ENCODE measurements at places on chromosomes 6 and 20.

DNA sequence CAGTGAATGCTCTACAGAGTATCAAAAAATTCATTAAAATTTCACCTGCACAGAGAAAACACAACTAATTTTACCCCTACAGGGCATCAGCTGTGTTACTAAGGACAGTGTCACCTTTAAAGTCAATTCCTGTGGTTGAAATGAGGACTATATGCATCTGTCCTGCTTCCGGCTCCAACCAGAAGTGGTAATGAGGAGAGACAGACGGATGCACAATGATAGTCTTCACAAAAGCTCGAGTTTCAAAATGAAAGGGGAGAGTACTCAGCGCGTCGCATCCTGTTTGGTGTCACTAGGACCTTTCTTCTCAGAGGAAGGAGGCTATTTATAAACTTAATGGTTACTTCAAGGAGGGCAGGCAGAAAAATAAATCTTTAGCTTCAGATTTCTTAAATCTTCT, 86.5 kb downstream of the LYRM4 start:
- DNase-seq: no peak

GRCh38 chr20:58070664-58071196, 157.7 kb downstream of the ANKRD60 start:
- DNase-seq: no peak

- no peak for DNase-seq
Measured at GRCh38 chr20:62027116-62027515, 38.6 kb downstream of the TAF4 start.

GRCh38 chr6:14274546-14275492, 157.2 kb downstream of the CD83 start:
- no peak for DNase-seq

All from naive thymus-derived CD4-positive, alpha-beta T cell (primary cell).